ENCODE measurements at places on chromosomes 11 and 22.

- DNase-seq, result no peak
These were observed 123.5 kb downstream of the CACNA1I start for GRCh38 chr22:39693943-39694500.

- peak; percentile 57 for DNase-seq
These were observed 14.9 kb downstream of the RAC2 start for GRCh38 chr22:37229012-37229804.

DNA sequence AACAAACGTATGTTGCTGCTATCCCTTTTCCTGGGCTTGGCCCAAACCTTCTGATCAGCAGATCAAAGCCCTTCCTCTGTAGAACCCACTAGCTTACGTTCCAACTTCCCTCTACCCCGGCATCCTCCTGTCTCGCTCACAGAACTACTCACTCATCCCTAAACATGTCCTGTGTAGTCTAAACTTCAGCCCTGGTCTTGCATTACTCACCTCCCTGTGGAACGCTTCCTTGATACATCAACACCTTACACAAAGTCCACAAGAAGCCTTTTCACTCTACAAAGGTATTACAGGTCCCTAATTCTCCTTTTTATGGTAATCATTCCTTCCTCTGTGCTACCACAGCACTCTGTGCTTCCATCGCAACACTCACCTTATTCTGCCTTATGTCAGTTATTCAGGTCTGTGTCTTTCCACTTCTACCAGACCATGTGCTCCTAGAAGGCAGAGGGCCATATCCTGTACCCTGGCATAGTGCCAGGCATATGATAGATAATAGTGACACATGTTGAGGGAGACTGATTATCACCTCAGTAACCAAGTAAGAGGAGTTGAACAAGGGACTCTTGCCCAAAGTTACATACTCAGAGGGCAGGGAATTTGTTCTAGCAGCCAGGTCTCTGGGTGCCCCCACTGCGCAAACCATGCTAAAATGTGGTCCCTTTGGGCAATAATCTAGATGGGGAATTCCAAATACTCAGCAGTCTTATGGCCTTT lies 41.6 kb downstream of the USP35 start:
- DNase-seq, result no peak

DNA sequence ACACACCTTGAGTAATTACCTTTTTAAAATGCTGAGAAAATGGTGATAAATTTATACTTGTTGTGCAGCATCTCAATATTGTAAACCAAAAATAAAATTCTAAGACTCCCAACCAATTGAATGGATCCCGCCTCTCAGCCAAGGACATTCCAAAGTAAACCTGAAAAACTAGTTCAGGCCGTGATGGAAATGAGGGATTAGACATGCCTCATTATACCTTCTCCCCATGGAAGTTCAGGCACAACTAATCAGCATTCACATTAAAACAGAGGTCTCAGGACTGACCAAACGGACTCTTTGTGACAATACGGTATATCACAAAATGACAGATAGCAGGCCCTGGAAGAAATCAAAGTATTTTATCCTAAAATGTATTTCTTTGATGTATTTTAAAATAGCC lies 907.4 kb upstream of the RAG2 start:
- no peak for DNase-seq

- DNase-seq, result no peak
These were observed 20.8 kb upstream of the CLNS1A start for GRCh38 chr11:77658213-77659013.

- no peak for DNase-seq
These were observed 945.5 kb downstream of the OPCML start for GRCh38 chr11:132586801-132587200.

DNA sequence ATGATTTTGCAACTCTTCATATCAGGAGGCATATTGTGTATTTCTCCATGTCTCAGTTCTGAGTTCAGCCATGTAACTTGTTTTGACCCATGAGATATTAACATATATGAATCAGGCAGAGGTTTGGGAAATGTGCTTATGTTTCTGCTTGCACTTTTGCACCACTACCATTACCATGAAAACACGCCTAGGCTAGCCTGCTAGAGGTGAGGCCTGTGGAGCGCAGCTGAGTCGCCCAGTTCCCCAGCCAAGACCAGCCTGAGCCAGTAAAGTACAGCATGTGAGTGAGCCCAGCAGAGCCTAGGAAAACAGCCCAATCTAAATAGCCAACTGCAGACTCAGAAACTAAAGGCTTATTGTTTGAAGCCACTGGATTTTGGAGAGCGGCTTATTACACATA lies 18.4 kb upstream of the MYOD1 start:
- no peak for DNase-seq

DNA sequence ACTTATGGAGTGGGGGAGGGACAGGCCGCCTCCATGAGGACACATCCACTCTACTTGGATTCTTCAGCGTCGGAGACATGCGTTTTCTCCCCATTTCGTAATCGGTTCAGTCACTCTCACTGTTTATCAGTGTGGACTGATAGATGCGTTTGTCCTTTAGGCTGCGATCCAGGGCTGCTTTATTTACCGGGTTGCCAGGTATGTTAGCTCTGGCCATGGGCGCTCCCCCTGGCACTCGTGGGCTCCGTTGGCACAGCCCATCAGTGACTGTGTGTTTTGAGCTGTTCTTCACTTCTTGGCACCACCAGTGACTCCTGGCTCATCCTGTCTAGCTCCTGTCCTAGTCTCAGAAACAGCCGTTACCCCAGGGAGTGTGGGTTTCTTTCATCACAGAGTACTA lies 1203.3 kb downstream of the BRD1 start:
- DNase-seq, result no peak

DNA sequence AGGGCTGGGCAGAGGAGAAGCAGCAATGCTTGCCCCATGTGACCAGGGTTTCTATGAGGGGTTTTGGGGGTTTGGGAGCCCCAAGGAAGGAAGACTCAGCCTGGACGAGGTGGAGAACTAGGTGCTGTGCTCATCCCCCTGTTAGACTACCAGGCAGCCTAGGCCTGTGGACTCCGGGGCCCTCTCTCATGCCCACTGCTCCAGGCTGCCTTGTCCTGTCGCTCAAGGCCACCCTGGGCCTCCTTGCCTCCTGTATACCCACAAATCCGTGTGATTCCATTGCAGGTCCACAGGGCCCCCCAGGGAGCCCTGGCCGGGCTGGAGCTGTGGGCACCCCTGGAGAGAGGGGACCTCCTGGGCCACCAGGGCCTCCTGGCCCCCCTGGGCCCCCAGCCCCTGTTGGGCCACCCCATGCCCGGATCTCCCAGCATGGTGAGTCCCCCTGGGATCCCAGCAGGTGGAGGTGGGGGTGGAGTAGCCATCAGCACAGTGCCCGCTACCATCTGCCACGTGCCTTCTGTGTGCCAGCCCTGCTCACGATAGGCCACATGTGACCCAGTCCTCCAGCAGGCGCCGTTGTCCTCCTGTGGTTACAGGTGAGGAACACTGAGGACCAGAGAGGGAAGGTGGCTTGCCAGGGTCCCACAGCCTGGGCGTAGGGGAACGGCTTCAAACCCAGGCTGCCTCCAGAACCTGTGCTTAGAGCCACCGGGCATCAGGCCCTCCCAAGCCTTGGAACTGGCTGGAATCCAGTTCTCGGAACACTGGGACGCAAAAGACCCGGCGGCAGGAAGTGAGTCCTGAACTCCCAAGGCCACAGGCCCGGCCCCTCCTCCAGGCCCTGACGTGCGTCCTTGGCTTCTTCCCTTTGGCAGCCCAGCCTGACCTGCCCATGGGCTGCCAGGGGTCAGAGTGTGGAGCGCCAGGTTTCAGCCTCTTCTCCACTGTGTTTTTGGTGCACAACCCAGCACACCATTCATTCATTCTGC lies 26.6 kb downstream of the EMID1 start:
- DNase-seq, result no peak

- no peak for DNase-seq
These were observed 78.6 kb upstream of the TP53AIP1 start for GRCh38 chr11:129021295-129021694.

DNA sequence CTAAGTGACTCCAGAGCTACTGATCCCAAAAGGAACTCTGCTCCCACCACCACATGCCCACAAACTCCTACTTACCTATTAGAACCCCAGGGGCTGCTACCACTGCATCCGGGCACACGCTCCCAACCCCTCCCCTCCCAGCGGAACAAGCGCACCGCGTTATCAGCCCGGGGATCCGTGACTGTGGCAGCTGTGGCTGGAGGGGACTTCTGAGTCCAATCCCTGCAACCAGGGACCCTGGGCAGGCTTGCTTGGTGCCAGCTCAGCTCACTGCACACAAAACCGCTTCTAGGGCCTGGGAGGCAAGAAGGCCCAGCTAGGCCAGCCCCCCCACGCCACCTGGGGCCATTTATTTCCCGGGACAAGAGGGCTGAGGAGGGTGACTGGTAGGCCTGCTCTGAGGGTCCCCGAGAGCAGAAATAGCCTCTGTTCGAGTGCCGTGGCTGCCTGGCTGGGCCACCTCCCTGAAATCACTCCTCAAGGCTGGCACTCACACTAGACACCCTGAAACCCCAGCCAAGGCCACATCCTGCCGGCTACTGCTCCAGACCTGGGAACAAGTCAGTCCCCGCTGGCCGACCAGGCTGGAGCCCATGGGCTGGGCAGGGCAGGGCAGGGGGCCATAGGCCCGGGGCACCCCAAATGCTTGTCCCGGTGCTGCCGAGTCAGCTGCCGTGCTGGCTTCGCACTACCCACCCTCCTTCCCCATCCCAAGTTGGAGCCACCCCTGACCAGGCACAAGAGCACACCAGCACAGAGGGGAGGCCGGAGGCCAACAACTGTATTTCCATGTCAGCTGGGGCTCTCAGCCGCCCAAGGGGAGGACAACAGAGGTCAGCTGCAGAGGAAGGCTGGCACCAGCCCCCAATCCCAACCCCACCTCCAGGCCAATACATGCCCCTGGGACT lies 1.9 kb upstream of the IFITM10 start:
- DNase-seq, result no peak

DNA sequence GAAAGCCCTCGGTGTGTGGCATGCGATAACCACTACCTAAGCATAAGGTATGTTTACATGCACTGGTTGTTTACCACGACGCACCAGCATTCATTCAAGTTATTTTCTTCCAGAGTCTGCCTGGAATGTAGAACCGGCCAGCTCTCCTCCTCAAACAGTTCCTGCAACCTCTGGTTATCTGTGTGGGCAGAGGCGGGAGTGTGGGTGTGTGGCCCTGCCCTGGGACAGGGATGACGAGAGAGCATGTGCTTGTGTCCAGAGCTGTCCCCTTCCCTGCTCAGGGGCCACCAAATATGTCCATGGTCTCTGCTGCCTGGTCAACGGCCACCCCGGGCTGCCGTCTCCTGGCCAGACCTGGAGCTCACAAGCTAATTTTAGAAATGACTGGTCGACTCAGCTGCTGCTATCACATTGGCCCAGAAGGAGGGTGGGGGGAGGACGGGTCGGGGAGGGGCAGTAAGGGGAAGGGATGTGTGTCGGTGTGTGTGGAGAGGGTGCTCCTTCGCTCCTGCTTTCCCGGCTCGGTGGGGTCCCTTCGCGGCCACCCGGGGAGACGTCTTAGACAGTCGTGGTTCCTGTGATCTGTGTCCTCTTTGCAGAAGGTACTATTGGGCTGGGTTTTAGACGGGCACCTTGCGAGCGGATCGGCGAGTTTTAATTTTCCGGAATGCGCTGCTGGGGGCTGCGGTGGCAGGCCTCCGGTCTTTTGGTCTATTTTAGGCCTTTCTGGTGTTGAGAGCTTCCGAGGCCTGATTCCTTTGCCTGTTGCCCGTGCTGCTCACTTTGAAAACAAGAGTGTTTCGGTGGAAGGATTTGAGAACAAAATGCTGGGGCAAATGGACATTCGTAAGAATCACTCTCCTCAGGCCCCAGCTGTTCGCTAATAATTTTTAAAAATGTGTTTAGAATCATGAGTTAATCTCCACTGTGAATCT lies at the start of gene MYO18B:
Gene MYO18B (plus strand): TSS at position 497 of the 935 bp plus-strand sequence. CDS start 18,905 bp downstream, outside the sequence.
- no peak for DNase-seq

GRCh38 chr11:109933126-109933525 lies 160.1 kb upstream of the ZC3H12C start:
- no peak for DNase-seq

Data from SW480 (cell line).